ENCODE measurements at places on chromosomes 11 and 22.

DNA sequence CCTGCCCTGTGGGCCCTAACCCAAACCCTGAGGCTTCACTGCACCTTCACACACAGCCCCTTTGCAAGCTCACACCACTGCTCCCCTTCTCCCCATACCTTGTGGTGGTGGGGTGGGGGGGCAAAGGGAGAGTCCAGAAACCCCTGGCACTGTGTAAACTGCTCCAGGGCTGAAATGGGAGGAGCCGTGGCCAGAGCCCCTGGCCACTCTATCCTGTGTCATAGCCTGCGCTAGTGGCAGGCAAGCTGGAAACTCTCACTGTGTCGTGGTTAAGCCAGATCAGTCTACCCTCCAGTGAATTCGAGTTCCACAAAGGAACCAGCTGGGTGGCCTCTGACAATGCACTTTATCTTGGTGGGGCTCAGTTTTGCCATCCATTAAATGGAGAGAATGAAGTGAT, 8.4 kb upstream of the SYT13 start:
- H3K36me3 ChIP-seq: no peaks in the 10 kb centered on the region
- H3K4me1 ChIP-seq: no peaks in the 10 kb centered on the region
- DNase-seq: no peak
- no peak overlapping the region for H3K4me3 ChIP-seq
- H3K27ac ChIP-seq: no peak overlapping the region

- peaks cover 3% of the 10 kb centered on the region for H3K27me3 ChIP-seq
- H3K36me3 ChIP-seq: peaks cover 5% of the 10 kb centered on the region
- peaks cover 56% of the 10 kb centered on the region for H3K4me1 ChIP-seq
These were observed 74.5 kb upstream of the CSNK2A3 start for GRCh38 chr11:11427542-11427941.

DNA sequence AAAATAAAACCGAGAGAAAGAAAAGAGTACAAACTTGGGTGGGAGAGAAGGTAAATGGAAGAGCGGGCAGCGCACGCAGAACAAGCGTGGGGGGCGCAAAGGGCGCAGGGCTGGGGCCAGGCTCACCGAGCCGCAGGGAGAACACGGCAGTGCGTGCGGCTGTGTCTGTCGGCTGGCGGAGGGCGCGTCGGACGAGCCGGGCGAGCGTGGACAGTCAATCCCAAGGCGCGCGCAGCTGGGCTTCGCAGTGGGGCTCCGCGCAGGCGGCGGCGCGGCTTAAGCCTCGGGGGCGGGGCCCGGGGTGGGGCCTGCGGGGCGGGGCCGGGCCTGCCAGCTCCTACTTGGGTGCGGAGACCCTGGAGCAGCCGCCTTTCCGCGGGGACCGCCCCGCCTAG, at the start of gene UCP2:
TSS of gene UCP2 (minus strand) at position 249 of the 395 bp plus-strand sequence. CDS start 4,465 bp downstream, outside the sequence.
- H3K4me1 ChIP-seq: peaks cover 51% of the 10 kb centered on the region
- peak; percentile 87 for DNase-seq
- peak within 1 kb of the TSS; percentile 78 for H3K4me3 ChIP-seq
- peak within 1 kb of the TSS; percentile 99 for H3K27ac ChIP-seq

DNA sequence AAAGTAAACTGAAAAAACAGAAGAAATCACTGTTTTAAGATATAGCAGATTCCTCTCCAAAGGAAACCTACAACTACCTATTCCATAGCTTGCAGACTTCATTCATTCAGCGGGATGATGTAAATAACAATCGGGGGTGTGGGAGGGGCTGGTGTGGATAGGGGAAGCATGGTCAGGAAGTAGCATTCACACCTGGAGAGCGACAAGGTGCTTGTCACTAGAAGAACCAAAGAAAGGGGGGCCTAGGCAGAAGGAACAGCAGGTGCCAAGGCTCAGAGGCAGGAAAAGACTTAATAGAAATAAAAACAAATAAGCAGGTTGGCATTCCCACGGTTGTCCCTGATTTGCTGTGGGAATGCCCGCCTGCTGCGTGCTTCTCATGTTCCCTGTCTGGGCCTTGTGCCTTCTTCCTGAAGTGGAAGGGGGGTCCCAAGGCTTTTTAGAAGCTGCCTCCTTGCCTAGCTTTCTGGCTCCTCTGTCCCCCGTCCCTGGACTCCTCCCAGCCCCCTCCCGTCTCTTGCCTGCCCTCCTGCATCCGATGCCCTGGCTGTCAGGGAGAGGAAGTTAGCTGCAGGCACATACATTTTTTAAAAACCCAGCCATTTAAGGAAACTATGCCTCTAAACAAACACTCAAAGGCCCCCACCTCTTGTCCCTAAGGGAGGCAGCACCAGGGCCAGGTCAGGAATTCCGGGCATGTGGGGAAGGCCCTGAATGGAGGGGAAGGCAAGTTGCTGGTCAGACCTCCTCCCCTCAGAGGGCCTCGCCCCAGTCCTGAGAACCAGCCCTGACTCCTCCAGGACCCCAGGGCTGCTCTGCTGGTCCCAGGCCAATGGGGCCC, 54.7 kb upstream of the PRDM11 start:
- peaks cover 12% of the 10 kb centered on the region for H3K27me3 ChIP-seq
- H3K27ac ChIP-seq: no peak overlapping the region
- H3K4me1 ChIP-seq: peaks cover 40% of the 10 kb centered on the region
- no peak for DNase-seq
- H3K36me3 ChIP-seq: no peaks in the 10 kb centered on the region

Data from muscle of leg (tissue), 16 donors.